CD14-positive monocyte (primary cell): ENCODE measurements at places on chromosomes 7 and 10.
A peak's percentile ranks its signal among the peaks of the same experiment; 100 is the strongest.

DNA sequence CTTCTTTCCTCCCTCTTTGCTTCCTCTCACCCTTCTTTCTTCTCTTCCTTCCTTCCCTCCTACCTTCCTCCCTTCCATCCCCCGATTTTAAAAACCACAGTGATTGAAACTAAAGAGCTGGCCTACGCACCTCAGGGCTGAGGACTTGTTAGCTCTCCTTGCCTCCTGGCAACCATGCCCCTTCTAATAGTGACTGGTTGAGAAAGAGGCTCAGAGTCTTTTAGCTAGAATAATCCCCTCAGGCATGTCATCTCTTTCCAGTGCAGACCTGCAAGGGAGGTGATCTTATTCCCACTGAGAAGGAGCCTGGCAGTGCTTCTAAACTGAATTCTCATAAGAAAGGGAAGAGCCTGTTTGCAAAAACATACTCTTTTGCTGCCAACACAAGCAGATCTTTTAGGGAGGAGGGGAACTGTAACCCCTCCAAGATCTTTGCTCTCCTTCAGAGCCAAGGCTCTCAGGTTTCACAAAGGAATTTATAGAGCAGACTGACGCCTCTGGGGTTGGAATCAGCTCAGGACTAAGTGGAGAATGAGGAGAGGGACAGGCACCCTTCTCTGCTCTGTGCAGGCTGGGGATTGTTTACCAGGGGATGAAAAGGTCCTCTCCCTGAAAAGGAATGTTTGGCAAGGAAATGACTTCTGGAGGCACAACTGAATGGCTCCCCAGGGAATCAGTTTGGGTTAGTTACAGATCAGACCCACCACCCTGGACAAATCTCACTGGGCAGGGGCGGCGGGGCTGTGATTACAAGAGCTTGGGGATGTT, 9.4 kb upstream of the ANKRD1 start:
- DNase-seq, result no peak

DNA sequence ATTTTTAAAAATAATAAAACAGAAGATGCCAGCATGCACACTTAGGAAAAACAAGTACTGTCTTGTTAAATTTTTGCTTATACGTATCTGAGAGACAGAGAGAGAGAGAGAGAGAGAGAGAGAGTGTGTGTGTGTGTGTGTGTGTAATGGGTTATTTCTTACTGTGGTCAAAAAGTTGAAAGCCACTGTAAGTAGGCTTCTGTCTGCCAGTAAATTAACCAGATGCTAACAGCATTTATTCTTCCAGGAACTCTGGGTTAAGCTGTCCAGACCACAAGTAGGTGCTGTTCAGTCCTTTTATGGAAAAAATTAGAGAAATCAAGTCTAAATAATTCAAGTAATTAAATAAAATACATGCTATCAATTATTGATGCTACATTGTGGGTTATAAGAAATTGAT, 39.7 kb downstream of the RNF32 start:
- no peak for DNase-seq

- no peak for DNase-seq
Observed at GRCh38 chr7:34849163-34849960, 187.9 kb downstream of the DPY19L1 start.

- no peak for DNase-seq
Observed at GRCh38 chr10:12723220-12723619, 278.3 kb downstream of the CCDC3 start.

DNA sequence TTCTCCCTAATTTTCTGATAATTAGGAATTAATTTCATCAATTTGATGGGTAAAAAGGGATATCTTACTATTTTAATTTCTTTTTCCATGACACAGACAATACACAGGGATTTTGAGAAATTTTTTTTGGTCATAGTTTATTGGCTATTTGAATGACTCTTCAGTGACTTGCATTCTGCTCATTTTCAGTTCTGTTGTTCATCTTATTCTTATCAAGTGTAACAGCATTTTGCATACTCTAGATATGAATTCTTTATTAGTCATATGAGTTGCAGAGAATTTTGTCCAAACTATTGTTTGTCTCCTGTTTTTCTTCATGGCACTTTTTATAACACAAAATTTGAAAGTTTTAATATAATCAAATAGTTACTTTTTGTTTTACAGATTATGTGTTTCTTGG, 41.7 kb downstream of the MKLN1 start:
- no peak for DNase-seq

- no peak for DNase-seq
Observed at GRCh38 chr7:152909683-152910544, 150.4 kb downstream of the ACTR3B start.

DNA sequence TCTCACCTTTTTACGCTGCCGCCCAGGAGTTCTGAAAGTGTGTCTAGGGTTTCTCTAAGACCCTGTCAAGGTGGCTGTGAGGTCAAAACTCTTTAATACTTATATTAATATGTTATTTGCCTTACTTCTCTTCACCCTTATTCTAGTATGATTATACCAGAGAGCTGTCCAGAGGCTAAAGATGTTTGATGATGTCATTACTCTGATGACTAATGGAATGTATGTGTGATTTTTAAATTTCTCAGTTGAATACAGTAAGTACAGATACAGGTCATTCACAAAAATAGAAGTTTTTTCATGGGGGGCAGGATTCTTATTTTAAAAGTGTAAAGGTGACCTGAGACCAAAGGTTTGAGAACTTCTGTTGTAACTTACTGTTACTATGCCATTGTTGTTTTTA, 150.6 kb upstream of the FOXP2 start:
- DNase-seq, result no peak

DNA sequence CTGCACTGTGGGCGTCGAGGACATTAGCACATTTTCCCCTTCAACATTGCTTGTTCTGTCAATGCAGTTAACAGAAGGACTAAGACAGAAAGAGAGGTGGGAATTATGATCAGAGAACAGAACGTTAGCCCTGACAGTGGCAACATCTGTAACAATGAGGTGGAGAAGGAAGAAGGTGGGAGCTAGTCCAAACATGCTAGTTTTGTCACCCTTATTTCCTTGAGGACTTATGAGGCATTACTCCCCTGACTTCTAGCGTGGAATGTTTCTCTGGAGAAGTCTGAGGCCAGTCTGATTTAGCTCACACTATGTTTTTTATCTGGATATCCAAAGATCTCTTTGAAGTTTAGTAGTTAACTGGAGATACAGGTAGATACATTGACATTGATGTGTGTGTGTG, 73.4 kb downstream of the ZMYND11 start:
- DNase-seq, result no peak

GRCh38 chr10:5564537-5565204, 39.9 kb downstream of the CALML3 start:
- no peak for DNase-seq

DNA sequence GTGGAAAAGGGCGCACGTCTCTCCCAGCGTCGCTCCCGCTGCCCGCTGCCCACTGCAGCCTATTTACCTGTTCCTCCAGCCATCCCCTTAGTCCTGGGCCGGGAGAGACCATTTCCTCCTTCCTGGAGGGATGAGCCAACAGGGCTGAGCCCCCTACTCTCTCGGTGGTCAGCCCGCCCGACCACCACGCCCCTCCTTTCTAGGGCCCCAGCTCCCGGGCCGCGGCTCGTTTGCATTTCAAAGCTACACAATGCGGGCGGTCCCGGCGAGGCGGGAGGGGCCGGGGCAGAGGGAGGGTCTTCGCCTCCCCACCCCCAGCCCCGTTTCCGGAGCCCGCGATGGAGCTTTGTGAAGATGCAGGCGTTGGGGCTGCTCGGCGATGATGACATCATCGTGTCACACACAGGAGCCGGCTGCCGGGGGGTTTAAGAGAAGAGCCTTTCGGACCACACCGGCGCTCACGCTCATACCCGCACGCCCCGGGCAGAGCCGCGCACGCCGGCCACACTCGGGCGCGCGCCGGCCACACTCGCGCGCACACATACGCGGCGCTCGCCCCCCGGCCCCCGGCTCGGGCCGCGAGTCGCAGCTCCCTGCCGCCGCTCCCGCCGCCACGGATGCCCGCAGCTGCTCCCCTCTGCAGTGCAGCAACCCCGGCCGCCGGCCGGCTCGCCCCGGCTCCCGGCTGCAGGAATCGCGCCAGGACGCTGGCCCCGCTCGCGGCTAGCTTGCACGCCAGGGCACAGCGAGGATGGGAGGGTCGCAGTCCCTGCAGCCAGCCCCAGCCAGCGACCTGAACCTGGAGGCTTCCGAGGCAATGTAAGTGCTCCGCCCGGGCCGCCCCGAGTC, 107.7 kb upstream of the BTBD16 start:
- DNase-seq, result no peak

GRCh38 chr10:114691442-114691941, 33.4 kb upstream of the ABLIM1 start:
- DNase-seq, result no peak

GRCh38 chr7:111393011-111393754, 169.1 kb downstream of the IMMP2L start:
- DNase-seq, result no peak

DNA sequence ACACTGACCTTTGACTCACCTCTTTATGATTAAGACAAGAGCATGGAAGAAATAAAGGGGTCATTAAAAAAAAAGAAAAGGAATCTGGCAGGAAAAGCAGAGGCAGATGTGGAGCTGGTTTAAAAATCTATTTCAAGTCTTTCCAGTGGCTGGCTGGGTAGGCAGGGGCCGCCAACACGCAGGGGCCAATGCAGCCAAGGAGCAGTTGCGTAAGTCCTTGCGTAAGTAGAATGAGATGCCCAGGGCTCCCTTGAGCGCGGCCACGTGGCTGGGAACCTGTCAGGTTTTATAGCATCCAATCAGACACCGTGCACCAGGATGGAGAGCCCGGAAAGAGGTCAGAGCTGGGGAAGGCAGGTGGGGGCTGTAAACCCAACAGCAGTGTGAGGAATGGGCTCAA, 123.8 kb upstream of the INSYN2A start:
- DNase-seq, result no peak

GRCh38 chr7:67301667-67302066, 305.0 kb downstream of the TYW1 start:
- DNase-seq, result no peak

- peak; percentile 83 for DNase-seq
Observed at GRCh38 chr7:112510001-112510742, 29.4 kb downstream of the LSMEM1 start.

- DNase-seq, result no peak
Observed at GRCh38 chr7:95365151-95365550, 31.0 kb downstream of the PON3 start.

- no peak for DNase-seq
Observed at GRCh38 chr7:54921116-54921515, 97.7 kb upstream of the EGFR start.

GRCh38 chr10:116671274-116671926, 50.6 kb downstream of the PNLIPRP2 start:
- no peak for DNase-seq

GRCh38 chr10:20976891-20977290, 79.8 kb upstream of the NEBL start:
- no peak for DNase-seq

DNA sequence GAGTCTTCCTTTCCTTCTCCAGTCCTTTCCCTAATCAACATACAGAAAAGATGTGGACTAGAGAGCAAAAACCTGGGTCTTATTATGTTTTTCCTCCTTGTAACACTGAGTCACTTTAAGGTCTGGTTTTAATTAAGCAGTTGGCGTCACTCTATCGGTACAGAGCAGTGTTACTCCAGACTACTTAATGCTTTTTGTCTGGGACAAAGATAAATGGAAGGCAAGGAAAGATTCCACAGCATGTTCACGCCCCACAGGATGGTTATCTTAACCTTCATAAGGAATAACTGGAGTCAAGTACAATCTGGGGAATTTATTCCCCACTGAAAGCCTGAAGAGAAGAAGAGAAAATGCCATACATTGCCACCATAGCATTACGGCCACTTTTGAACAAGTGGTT, 145.7 kb downstream of the ELAPOR2 start:
- DNase-seq, result no peak

GRCh38 chr7:126569402-126569801, 683.3 kb downstream of the GRM8 start:
- DNase-seq, result no peak

DNA sequence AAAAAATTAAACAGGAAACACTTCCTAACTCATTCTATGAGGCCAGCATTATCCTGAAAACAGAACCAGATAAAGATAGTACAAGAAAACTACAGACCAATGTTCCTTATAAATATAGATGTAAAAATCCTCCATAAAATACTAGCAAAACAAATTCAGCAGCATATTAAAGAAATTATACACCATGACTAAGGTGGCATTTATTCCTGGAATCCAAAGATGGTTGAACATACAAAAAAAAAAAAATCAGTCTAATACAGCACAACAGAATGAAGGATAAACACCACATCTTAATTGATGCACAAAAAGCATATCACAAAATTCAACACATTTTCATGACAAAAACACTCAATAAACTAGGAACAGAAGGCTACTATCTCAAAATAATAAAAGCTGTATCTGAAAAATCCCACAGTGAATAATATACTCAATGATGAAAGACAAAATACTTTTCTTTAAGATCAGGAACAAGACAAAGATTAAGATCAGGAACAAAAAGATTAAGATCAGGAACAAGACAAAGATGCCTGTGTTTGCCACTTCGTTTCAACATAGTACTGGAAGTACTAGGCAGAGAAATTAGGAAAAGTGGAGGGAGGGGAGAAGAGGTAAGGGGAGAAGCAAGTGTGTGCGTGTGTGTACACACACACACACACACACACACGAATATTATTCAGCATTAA, 95.6 kb downstream of the SNX13 start:
- no peak for DNase-seq

DNA sequence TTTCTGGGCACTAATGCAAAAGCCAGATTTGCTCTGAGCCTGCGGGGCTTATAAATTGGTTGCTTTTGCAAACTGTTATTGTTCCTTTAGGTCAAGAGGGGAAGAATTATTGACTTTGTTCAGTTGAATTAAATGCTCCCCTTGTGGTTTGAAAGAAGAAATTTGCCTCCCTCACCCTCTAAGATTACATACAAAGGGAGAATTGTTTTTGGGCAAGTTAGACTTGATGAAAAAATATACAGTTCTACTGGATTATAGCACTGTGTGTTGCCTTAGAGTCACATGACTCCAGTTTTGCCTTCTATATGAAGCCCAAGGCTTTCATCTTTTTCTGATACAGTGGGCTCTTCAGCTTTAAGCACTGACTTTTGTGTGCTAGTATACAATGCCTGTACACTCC, 1265.8 kb upstream of the LRRTM3 start:
- DNase-seq, result no peak

GRCh38 chr10:60414877-60415585, 25.4 kb upstream of the ANK3 start:
- DNase-seq, result no peak

DNA sequence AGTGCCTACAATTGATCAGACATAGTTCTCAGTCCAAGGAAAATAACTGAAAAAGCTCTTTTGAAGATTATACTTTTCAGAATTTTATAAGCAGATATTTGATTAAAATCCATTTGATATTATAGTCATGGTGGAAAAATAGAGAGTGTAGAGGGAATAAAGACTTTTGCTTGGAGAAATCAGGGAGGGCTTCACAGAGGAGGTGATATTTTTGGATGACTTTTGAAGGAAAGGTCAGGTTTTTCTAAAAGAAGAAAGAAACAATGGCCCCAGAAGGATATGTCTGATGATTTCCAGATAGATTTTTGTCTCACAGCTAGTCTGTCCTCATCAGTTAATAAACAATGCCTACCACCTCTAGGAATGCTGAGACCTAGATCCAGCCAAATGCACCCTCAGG, 806.3 kb upstream of the CELF2 start:
- DNase-seq, result no peak

- DNase-seq, result no peak
Observed at GRCh38 chr7:2666588-2667250, 21.3 kb upstream of the AMZ1 start.
